ENCODE measurements at places on chromosomes 12 and 14.
A peak's percentile ranks its signal among the peaks of the same experiment; 100 is the strongest.

GRCh38 chr14:29627137-29627536, 300.5 kb downstream of the PRKD1 start:
- no peak for DNase-seq

DNA sequence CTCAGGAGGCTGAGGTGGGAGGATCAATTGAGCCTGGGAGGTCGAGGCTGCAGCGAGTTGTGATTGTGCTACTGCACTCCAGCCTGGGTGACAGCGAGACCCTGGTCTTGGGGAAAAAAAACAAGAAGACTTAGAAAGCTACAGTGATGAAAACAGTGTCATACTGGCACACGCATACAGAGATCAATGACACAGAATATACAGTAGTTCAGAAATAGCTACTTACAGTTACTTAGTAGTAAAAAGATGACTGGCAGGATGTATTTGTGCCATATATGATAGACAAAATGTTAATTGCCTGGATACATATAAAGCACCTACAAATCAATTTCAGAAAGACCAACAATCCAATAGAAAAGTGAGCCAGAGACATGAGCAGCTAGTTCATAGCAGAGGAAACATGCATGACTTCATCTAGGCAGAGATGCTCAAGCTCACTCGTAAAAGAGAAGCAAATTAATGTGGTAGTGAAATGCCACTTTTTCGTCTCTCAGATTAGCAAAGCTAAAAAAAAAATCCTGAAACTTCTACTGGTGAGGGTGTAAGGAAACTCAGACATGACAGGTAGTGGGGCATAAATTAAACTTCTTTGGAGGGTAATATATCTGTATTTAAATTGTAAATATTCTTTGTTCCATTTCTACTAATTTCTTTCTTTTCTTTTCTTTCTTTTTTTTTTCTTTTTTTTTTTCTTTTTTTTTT, 2.5 kb upstream of the ALDH2 start:
- DNase-seq, result no peak

GRCh38 chr14:105385322-105385637, 13.1 kb upstream of the TEX22 start:
- no peak for DNase-seq

DNA sequence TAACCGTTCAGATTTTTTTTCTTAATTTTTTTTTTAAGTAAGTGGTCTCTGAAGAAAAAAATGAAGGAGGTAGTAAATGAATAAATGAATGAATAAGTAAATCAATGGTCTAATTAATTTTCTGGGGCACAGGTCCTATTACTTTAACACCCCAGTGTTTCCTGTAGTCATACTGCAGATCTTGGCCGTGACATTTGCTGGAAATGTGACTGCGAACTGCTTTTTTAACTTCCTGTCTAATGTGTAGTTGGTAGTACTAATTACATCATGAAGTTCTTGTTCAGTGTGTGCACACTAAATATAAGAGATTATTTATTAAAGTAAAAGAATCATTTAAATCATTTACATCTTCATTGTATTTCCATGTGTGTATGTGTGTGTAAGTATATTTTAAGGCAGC, 45.4 kb downstream of the AEBP2 start:
- no peak for DNase-seq

- DNase-seq, result no peak
Measured at GRCh38 chr14:101464310-101464983, 96.8 kb upstream of the DIO3 start.

DNA sequence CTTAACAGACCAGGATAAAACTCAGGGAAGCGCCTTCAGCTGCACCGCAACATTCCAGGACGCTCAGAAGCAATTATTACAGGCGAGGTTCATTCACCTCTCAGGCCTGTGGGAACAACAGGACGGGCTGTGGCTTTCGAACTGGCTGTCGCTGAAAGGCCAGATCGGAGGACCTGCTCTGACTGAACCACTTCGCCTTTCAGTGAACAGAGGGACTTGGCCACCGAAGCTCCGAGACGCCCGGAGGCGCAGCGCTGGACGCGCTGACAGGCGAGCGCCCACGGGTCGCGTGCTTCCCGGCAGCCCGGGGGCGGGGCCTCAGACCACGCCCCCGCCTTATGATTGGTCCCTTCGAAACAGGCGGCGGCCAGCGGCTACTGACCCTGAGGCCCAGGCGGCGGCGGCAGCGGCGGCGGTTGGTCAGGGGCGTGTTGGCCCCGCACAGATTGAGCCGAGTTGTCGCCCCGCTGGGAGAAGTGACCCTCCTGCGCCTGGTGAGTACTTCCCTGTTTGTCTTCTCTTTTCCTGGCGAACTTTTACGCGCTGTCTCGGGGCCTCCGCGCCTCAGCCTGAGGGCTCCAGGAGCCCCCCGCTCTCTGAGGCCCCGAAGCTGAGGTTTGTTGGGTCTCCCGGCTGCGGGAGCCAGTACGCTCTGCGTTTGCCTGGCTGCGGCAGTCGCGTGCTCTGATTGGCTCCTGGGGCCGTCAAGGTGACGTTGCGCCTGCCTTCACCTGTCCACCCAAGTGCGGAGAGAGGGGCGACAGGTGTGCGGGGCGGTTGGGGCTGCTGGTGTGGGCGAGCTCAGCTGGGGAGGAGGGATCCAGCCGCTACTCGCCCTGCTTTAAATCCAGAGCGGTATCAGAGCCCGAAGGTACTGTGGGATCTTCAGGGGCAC, at the start of gene GAS2L3:
Gene GAS2L3, plus strand, starts transcription at position 393 of the 895 bp plus-strand sequence. CDS start 21,221 bp downstream, outside the sequence.
- peak; percentile 53 for DNase-seq

DNA sequence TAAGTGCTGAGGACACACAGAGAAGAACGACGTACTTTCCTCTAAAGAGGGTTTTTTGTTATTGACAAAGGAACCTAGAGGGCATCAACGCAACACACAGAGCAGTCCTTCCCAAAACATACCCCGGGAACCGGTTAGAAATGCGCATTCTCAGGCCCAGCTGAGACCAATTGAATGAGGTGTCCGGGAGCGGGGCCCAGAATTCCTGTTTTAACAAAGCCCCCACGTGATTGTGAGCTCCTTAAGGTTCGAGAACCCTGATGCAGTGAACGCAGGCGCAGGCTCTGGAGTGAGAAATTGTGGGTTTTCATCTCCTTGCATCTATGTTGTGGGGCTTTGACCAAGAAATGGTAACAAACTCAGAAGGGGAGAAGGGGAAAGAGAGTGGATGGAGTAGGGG, 51.0 kb upstream of the TBX3 start:
- DNase-seq, result no peak

DNA sequence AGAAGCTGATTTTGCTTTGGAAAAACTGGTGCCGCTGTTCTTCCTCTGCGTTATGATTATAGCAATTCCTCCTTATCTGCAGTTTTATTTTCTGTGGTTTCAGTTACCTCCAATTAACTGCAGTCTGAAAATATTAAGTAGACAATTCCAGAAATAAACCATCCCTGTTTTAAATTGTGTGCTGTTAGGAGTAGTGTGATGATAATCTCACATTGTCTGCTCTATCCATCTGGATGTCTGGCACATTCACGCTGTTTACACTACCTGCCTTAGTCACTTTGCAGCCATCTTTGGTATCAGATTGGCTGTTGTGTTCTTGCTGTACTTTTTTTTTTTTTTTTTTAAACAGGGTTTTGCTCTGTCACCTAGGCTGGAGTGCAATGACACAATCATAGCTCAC, 141.0 kb downstream of the GRIP1 start:
- no peak for DNase-seq

- DNase-seq, result no peak
Measured at GRCh38 chr12:122227341-122227740, 1.5 kb upstream of the DIABLO start.

DNA sequence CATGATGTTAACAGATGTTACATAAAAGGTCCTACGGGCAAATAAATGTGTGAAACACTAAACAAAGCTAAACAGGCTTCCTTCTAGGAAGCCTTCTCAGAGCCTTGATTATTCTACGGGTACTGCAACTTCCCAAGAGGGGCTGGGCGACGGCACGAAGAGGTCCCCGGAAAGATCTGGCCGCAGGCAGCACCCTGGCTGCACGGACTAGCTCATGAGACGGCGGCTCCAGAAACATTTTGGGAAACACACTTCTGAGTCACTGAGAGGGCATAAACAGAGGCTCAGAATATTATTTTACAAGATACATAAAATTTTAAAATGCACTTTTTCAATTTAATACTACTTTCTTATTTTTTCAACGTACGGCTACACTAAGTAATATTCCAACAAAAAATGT, 19.4 kb downstream of the STX2 start:
- DNase-seq, result no peak

DNA sequence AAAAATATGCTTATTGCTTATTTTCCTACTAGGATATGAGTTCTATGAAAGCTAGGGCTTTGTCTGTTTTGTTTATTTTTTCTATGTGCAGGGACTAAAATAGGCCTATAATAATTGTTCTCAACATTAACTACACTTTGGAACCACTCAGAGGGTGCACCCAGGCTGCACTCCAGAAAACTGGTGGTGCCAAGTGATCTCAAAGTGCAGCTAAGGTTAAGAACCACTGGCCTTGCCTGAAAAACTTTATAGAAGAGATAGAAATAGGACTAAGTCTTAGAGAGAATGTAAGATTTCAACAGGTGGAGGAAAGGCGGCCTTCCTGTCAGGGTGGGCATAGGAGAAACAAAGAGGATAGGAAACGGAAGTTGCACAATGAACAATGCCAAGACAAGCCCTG, 37.7 kb upstream of the NR1H4 start:
- no peak for DNase-seq

DNA sequence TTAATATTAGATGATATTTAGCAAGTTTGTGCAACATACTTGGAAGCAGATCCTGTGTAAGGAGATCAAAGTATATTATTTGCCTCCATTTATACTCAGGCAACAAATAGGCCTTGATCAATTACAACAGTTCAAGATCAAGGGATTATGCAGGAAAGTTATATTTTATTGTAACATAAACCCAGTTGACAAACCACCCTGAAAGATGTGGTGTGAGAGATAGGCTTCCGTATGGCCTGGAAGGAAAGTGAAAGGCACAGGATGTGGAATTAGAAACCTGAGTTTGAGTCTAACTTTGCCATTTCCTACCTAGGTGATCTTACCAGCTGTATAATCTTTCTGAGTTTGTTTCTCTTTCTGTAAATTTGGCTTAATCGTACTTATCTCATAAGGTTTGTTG, 284.1 kb downstream of the BMP4 start:
- DNase-seq, result no peak

- no peak for DNase-seq
Measured at GRCh38 chr14:80055226-80055625, 156.1 kb downstream of the DIO2 start.

DNA sequence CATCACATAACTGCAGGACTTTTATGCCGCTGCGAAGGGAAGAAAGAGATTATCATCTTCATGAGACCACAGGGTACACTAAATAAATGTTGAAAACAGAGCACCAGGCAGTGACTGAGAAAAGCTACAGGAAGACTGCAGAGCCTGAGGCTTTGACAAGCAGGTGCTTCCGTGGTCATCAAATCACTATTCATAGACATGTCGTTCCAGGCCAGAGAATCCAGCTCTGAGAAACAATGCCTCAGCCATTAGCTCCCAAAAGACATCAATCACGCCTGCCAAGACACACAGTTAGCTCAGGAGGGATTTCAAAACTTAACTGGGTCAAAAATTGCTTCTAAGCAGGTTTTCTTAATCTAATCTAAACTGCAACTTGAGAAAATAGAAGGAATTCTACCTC, 47.2 kb upstream of the GARIN6 start:
- no peak for DNase-seq

GRCh38 chr12:79194595-79194994, 330.0 kb downstream of the SYT1 start:
- DNase-seq, result no peak

- no peak for DNase-seq
Measured at GRCh38 chr12:182381-182892, 31.5 kb downstream of the SLC6A12 start.

DNA sequence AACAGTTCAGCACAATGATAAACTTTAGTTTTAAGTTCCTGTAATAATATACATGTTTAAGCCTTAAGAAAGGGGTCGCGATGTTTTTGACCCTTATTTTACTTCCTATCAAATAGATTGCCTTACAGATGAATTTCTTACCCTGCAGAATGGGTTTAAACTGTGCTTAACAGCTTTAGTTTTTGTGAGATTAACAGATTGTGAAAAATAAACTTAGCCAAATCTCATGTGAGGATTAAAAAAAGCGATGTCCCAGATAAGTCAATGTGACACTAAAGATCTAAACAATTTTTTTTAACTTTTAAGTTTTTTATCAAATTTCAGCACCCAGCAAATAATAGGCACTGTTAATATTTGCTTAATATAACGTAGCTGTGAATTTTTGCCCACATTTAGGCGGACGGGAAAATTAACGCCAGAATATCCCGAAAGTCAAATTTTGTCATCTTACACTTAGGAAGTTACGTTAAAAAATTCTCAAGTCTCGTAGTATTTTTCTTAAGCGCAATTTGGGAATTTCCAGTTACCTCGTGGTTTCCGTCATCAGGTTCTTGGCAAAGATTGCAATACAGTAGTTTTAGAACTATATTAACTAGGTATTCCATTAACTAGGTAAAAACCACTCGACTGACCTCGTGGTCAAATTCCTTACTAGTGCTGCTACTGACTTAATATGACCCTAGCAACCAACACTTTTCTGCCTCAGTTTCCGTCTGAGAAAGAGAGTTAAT, 1.2 kb downstream of the HNRNPC start:
- DNase-seq, result no peak

DNA sequence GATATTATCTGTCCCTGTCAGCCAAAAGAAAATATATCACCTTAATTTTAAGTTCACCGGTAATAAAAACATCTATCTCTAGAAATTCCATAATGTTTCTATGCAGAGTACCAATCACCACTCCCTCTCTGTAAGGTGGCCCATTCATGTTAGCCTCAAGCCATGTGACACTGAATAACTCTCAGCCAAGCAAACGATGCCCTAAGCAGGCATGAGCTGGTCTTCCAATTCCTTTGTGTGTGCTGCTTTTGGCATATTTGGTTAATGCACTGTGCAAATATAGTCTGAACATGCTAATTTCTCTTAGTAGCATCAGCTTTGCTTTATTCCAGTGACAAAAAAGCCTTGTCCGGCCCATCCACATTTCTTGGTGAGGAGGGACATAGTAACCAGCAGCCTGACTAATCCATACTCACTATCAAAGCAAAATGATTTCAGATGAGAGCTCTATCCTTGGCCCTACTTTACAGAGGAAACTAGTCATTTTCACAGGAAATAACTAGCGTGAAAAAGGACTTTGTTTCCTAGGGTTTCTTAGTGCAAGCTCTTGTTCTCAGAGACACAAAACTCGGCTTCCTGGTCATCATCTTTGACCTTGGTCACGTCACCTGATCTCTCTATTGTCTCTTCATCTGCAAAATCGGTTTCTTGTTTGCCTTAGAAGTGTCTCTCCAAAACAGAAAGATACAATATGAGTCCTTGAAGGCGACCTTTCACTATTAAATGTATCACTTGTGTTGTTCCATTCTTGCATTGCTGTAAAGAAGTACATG, 59.2 kb upstream of the RTRAF start:
- no peak for DNase-seq

GRCh38 chr12:69932154-69932553, 107.1 kb downstream of the MYRFL start:
- no peak for DNase-seq

- DNase-seq, result peak; percentile 78
Measured at GRCh38 chr12:53427905-53428594, 4.4 kb downstream of the AMHR2 start.

- no peak for DNase-seq
Measured at GRCh38 chr14:94128216-94128839, 1.1 kb downstream of the IFI27L2 start.

Data from stimulated activated CD4-positive, alpha-beta T cell treated with anti-CD3 and anti-CD28 coated beads, Interleukin-1b, Interleukin-23, amount 100 ng/mL, for 48 hours (primary cell).